H54 (cell line): ENCODE measurements at places on chromosomes 2 and 18.
A peak's percentile ranks its signal among the peaks of the same experiment; 100 is the strongest.

DNA sequence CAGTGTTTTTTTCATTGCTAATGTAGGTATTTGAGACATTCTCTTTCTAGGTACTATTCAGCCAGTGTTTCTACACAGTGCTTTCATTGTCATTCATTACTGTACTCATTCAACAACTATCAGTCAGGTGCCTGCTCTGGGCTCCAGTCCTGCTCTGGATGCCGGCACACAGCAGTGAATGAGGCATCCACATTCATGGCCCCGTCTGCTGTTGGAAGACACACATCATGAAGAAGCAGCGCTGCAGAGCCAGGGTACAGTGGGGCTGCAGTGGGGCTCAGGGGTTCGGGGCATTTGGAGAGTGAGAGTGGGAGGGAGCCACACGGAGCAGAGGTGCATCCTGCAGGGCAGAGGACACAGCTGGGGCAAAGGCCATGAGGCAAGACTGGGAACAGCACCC lies 737.2 kb upstream of the RAB6C start:
- no peak for DNase-seq

DNA sequence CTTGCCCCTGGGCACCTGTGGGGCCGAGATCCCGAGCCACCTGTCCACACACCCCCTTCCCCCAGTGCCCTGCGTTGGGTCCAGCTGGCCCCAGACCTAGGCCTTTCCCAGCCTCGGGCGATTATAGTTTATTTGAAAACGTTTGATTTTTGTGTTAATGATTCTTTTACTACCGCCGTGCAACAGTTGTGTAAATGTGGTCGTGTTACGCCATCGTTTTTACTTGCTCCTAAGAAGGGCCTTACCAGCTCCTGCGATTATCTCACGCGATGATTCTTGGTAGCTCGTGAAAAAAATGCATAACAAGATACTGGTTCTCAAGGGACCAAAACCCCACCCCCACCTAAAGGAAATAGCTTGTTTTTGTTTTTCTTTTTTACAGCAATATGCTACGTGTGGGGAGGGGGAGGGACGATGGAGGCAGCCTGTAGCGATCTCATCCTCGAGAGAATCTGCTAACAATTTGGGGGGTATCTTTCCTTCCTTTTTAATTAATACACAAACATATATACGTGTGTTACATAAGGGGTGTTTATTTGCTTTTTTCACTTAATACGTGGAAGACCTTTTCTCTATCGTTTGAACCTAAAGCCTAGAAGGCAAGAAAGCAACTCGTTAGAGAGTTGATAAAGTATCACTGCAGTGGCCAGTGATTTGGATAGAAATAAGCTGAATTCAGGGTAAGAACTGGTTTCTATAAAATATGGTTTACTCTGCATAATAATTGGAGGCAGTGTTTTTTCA lies 1.0 kb downstream of the ZDBF2 start:
- peak; percentile 60 for DNase-seq

DNA sequence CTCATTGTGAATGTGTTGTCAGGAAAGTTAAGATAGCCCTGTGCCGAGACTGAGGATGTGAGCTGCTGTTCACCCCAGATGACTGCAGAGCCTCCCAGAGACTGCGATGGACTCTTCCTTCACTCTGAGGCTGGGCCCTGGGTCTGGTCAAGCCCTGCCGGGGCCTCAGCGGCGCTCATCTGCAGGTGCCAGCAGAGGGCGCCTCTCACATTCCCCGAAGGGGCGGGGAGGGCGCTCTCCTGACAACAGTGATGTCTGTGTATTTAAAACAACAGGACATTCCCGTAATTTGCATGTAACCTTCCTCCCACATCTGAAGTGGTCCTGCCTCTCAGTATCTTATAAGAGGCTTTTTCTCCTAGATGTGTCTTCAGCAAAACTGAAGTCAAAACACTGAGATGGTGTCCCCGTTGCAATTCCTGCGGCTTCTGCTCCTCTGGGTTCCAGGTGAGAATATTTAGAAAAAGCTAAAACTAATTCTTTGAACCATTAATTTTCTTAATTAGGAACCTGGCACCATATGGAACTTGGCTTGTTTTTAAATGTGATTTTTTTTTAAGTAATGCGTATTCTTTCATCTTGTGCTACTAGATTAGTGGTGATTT lies 1377.9 kb downstream of the RPIA start:
- DNase-seq = peak; percentile 50

- no peak for DNase-seq
These were observed 52.9 kb upstream of the RPL31 start for GRCh38 chr2:100948942-100949811.

DNA sequence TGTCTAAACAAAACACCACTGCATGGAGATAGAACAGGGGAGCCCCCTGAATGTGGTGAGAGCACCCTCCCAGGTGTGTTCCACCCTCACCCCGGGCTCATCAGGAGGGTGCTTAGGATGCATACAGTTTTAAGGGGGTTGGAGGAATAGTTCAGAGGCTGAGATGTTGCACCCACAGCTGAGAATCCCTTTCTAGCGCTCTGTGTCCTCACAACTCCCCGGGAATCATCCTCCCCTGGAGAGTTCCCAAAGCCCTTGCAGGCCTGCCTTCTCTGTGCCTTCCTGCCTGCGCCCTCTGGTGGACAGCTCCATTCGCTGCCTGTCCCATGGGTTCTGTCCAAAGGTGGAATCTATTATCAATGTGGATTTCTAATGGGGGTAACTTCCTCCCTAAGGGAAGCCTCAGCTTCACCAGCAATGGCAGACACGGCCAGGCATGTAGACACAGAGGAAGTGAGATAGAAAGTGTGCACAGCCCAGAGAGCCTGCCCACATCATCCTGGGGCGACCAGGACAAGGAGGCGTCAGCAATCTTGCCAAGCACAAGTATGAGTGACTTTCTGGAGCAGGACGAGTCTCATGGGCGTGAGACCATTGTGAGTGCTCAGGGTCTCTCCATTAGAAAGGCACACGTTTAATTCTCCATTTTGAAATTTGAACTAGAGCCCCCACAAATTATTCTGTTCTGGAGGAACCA lies 1.2 kb upstream of the UGT1A5 start:
- peak; percentile 55 for DNase-seq

- no peak for DNase-seq
These were observed 118.5 kb downstream of the ACKR3 start for GRCh38 chr2:236688157-236688556.

GRCh38 chr18:49471532-49471931 lies 11.1 kb upstream of the DYM start:
- DNase-seq = no peak

DNA sequence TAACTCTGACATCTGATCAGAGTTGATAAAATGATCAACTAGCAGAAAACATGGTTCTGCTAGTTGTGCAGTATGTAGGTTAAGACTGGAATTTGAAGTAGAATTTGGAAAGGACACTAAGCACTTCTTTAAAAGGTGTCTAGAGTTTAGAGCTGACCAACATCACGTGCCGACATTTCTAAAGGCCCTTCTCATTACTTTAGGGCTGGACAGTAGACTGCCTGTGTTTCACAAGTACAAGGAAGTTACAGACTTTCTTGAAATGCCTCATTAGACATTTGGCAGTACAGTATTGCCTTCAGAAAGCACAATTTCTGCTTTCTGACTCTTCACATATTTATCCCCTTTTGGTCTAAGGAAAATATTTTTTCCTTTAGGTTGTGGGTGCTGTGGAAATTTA lies 255.3 kb downstream of the ZNF385B start:
- DNase-seq = no peak

- no peak for DNase-seq
These were observed 45.9 kb upstream of the ST6GAL2 start for GRCh38 chr2:106931717-106932335.

- DNase-seq = peak; percentile 15
These were observed 412 bp downstream of the OSBPL1A start for GRCh38 chr18:24397131-24397693.

GRCh38 chr2:176328149-176328548 lies 58.9 kb downstream of the MTX2 start:
- no peak for DNase-seq

DNA sequence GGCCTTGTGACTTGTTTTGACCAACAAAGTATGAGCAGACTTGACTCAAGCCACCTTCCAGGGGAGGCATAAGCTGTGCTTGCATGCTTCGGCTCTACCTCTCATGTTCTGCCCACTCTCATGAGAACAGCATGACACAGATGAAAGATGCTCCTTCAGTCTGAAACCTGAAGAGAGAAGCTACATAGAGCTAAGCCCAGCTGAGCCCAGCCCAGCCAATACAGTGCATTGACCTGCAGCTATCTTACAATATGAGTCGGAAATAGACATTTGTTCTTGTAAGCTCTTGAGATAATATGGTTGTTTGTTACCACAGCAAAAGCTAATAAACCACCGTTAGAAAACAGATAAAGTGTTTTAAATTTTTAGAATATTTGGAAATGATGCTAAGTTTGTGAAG lies 426.7 kb upstream of the PKDCC start:
- no peak for DNase-seq

DNA sequence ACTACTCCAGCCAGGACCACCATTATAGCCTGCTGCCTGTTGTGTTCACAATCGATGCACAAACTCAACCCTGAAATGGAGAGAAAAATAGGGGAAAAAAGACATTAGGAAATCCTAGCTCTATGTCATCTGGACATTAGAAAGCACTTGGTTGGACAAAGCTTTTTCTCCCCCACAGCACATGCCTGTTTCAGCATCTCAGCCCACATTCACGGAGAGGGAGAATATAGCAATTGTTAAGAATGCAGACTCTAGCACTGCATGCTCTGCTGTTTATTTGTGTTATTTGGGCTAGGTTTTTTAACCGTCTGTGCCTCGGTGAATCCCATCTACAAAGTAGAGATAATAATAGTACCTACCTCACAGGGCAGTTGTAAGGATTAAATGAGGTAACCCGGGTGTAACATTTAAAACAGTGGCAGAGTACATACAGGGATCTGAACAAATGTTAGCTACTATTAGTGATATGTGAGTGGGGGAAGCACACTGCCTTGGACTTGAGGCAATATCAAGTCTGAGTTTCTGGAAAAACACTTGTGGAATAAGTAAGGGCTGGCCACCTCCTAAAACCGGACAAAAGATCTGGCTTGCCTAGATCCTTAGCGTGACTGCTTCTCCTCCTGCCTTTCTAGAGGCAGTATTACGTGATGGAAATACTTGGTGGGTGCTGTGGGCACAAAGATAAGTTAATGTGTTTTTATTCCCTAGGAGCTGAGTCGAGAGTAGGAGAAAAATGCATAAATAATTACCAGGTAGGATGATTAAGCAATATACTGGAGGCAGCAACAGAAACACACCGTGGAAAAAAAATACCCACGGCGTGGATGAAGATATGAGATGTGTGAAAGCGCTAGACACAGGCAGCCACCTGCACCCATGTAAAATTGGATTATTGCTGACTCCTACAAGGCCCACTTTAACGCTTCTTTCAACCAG lies 1.0 kb upstream of the PPP1CB start:
- DNase-seq = no peak

DNA sequence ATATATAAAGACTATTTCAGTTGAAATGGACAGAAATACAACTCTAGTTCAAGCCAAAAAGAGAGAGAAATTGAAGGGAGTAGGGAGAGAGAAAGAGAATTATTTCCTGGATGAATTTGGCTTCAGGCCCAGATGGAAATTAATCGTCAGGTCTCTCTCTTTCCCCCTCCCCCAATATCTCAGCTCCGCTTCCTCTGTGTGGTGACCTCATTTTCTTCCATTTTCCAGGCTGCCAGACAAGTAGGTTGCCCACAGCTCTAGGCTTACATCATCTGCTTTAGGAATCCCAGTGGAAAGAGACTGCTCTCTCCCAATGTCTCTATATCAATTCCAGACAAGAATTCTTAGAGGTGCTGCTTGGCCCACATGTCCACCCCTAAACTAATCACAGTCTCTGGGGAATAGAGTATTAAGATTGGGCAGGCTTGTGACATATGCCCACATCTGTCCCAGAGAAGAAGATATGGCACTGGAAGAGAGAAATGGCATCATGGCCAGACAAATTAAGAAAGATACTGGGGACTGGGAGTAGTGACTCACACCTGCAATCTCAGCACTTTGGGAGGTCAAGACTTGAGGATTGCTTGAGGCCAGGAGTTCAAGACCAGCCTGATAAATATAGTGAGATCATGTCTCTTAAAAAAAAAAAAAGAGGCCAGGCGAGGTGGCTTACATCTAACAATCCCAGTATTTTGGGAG lies 37.2 kb upstream of the CFAP36 start:
- peak; percentile 53 for DNase-seq

GRCh38 chr2:226904592-226904991 lies 68.7 kb downstream of the RHBDD1 start:
- DNase-seq = no peak

GRCh38 chr2:8380026-8380425 lies 301.8 kb upstream of the ID2 start:
- DNase-seq = no peak

GRCh38 chr18:54203914-54204313 lies 20.6 kb downstream of the MBD2 start:
- no peak for DNase-seq

DNA sequence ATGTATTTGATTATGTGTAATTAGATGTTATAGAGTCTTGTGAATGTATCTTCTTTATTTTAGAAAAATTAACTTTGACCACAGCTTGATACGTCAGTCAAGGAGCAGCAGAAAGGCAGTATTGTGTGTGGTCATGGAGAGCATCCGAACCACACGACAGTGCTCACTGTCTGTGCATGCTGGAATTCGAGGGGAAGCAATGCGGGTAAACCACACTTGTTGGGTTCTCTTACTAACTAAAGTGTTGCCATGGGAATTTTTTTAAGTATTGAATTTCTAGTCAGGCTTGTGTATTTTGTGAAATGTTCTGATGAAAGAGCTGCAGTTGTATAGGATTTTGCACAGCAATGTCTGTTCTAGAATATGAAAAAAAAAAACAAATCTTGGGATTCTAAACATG lies 4.8 kb downstream of the PJVK start:
- no peak for DNase-seq

DNA sequence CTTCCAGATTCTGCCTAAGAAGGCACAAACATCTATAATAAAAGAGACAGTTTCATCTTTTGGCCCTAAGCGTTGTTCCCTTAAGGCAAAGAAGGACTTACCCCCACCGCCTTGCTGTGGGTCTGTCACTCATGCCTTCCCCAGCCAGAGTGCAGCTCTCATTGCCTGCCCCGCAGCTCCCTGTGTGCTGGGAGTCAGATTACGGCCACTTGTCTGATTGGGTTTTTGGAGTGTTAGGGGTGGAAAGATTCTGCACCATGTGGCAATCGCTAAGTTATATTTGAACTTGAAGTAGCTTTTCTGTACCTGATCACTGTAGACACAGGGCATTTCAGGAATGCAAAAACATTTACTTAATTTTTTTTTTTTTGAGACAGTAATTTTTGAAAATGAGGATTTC lies at the start of gene AQP4:
TSS of gene AQP4 (minus strand) at position 151 of the 400 bp plus-strand sequence. CDS start at position 133, 18 bp downstream.
- DNase-seq = no peak
